Mesenchymal stem cell (in vitro differentiated cells and primary cell): ENCODE measurements at places on chromosomes 2 and 18.

- DNase-seq = no peak
- no peak overlapping the region for H3K27ac ChIP-seq
- H3K27me3 ChIP-seq = no peaks in the 10 kb centered on the region
- no peak overlapping the region for H3K4me3 ChIP-seq
- no peaks in the 10 kb centered on the region for H3K36me3 ChIP-seq
These were observed 34.3 kb downstream of the GALM start for GRCh38 chr2:38700113-38700785.

DNA sequence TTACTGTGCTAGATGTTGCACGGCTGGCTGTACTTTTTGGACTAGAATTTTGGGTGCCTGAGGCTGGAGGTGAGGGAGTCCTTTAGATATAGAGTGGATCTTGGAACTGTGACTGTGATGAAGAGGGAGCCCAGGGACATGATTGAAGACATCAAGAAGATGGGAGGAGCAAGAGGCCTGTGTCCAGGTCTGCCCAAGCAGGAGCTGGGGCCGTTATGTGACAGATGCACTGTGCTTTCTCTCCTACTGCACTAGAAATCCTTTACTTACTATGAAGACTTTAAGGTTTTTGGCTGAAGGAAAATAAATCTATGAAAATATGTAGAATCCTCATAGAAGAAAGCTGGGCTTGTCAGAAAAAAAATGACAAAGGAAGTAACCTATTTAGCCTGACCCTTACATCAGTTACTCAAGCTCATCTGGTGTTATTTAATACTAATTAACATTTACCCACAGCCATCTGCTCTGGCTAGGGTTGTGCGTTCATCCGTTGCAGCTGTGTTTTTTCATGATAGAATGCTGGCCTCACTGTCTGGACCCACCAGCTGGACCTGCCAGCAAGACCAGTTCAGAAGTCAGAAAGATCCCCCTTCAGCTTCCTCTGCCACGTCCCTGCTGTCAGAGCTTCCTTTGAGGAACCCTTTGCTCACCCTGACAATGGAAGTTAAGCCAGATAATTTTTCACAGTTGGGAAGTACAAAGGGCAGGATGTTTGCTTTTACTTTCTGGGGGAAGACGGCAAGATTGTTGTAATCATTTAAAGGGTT, 16.7 kb downstream of the TSN start:
- H3K4me3 ChIP-seq = no peak overlapping the region
- H3K36me3 ChIP-seq = peaks cover 3% of the 10 kb centered on the region
- peaks cover 15% of the 10 kb centered on the region for H3K4me1 ChIP-seq

DNA sequence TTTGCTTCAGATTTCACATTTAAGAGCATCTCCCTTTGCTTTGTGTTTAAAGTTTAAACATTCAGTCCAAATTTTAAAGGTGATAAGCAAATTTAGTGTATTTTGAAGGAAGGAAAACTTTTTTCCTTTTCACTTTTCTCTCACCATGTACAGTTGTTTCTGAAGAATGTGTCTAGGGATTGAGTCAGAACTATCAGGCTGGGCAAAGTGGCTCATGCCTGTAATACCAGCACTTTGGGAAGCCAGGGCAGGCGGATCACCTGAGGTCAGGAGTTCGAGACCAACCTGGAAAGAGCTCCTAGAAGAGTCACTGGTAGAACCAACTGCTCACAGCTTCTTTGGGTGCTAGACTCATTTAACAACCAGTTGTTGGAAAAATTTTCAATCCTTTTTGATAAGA, 327.0 kb upstream of the THUMPD2 start:
- no peaks in the 10 kb centered on the region for H3K36me3 ChIP-seq
- no peak for DNase-seq
- no peak overlapping the region for H3K4me3 ChIP-seq

- H3K27ac ChIP-seq = no peak overlapping the region
- no peak for DNase-seq
- H3K27me3 ChIP-seq = no peaks in the 10 kb centered on the region
- H3K4me1 ChIP-seq = peaks cover 6% of the 10 kb centered on the region
- H3K36me3 ChIP-seq = peaks cover 2% of the 10 kb centered on the region
These were observed 76.6 kb downstream of the EMX1 start for GRCh38 chr2:72993933-72994280.

DNA sequence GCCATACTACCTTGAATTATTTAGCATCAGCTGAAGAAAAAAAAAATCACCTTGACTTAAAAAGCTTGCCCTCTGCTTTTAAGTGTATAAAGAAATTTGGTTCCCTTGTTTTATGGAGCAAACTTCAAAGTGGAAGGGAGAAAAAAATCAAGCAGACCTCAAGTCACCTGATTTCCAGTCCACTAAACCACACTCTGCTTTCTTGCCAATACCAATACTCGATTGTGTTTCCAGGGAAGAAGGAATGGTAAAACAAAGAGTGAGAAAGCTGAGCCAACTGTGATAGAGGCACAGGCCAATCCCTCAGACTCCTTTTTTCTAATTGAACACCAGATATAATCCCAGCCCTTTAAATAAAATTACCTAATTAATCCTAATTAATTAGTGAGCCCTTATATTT, 587.3 kb downstream of the ARHGAP15 start:
- no peaks in the 10 kb centered on the region for H3K4me1 ChIP-seq
- no peaks in the 10 kb centered on the region for H3K36me3 ChIP-seq
- no peak overlapping the region for H3K4me3 ChIP-seq
- no peak overlapping the region for H3K27ac ChIP-seq

DNA sequence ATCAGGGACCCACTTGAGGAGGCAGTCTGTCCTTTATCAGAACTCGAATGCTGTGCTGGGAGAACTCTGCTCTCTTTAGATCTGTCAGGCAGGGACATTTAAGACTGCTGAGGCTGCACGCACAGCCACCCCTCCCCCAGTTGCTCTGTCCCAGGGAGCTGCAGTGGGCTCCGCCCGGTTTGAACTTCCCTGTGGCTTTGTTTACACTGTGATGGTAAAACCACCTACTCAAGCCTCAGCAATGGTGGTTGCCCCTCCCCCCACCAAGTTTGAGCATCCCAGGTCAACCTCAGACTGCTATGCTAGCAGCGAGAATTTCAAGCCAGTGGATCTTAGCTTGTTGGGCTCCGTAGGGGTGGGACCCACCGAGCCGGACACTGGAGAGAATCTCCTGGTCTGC, 11.8 kb upstream of the LHCGR start:
- no peak overlapping the region for H3K27ac ChIP-seq
- H3K36me3 ChIP-seq = no peaks in the 10 kb centered on the region
- DNase-seq = no peak
- H3K4me1 ChIP-seq = no peaks in the 10 kb centered on the region
